ENCODE measurements at places on chromosomes 13 and 19. TPM values are rescaled to one million over a fixed set of nuclear protein-coding genes. Genes with fewer than 3 reads are reported as not detected.

ZNF766 gene
- total RNA-seq, result 22.1 TPM

GPR12 gene
- 2.6 TPM for total RNA-seq

KIRREL2 gene
- 1.1 TPM for total RNA-seq

NUP58 gene
- total RNA-seq, result 52.3 TPM

LRG1 gene
- 0.39 TPM for total RNA-seq

TSPAN16 gene
- total RNA-seq, result not detected

ZSCAN4 gene
- total RNA-seq, result not detected

ELSPBP1 gene
- total RNA-seq, result 0.40 TPM

RFPL4AL1 gene
- not detected for total RNA-seq

CACNA1A gene
- 39.8 TPM for total RNA-seq

C1QTNF9B gene
- 0.22 TPM for total RNA-seq

ONECUT3 gene
- total RNA-seq, result 0.06 TPM

GRIN2D gene
- total RNA-seq, result 2.6 TPM

ZNF71 gene
- 8.9 TPM for total RNA-seq

ATP11A gene
- total RNA-seq, result 18.0 TPM

RDH8 gene
- not detected for total RNA-seq

All from spinal cord (tissue), 10 donors.